Chondrocyte (in vitro differentiated cells): ENCODE measurements at places on chromosomes 13 and 19. TPM values are rescaled to one million over a fixed set of nuclear protein-coding genes. Genes with fewer than 3 reads are reported as not detected.

GRCh38 chr19:31141301-31141700 is 207.9 kb downstream of the TSHZ3 start:
- no peak for DNase-seq

The ZNF628 gene
- 9.1 to 9.7 TPM (median 9.4 TPM) in 3 replicates for total RNA-seq

DNA sequence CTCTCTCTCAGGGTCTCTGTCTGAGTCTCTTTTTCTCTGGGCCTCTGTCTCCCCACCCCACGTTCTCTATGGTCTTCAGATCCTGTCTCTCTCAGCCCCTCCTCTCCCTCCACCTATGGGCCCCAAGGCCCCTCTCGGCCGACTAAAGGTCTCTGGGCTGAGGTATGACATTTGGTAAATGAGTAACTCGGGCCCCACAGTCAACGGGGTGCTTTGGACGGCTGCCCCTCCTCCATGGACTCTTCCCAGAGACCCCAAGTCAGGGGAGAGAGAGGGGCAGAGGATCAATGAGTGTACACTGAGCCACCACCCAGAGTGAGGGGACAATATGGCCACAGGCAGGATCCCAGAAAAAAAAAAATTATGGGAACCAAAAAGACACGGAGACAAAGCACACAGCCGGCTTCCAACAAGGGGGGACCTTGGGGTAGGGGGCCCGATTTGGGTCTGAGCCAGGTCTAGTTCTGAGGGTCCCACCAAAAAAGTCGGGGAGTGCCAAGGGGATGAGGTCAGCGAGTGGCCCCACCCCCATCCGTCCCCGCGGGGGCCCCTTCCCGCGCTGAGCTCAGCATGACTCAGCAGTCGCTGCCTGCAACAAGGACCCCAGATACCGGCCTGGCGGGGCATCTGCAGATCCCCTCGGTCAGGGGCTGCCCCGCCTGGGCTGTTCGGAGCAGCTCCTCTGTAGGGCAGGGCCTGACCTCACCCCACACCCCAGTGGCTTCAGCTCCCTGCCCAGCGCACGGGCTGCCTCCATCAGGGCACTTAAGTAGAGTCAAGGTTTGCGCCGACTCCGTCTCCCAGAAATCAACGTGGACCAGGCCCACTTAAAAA is 1.5 kb upstream of the FTL start:
- peak; percentile 93 for DNase-seq

DNA sequence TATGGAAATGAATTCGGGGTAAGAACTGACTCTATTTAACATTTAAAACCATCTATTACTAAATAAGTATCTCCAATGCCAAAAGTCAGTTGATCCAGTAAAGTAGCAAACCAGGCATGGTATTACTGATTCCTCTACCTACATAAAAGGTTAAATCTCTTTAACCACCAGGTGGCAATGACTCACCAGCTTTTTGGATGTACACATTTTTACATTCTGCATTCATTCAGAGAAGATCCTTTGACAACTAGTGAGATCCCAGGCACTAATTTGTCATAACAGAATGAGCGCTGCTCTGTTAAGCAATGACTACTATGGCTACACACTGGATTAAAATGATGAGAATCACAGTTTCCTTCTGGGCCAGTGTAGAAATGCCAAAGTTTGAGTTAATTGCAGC is 329.8 kb upstream of the GPC6 start:
- DNase-seq: no peak

DNA sequence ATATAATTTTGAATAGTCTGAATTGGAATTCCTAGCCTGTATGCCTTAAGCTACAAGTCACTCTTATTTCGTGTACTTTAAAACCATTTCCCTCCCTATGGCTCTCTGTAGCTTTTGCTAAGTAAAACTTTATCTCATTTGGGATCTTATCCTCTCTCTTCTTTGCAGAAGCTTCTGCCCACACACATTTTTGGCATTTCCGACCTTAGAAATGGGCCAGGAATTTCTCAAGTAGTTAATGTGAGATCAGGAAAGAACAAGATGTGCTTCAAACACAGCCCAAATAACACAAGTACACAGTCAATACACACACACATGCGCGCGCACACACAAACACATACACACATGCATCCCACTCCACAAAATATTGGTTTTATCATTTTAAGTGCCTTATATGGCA is 931.0 kb upstream of the MIR17HG start:
- no peak for DNase-seq

The KL gene
- total RNA-seq: 0.05 to 0.19 TPM (median 0.15 TPM) in 3 replicates
